ENCODE measurements at places on chromosomes 3 and 15.

GRCh38 chr15:80593486-80594030 lies 101.6 kb upstream of the ABHD17C start:
- no peak for DNase-seq

- DNase-seq: no peak
Observed at GRCh38 chr3:68631850-68632545, 300.3 kb downstream of the TAFA4 start.

GRCh38 chr3:126114443-126115386 lies 30.8 kb upstream of the SLC41A3 start:
- no peak for DNase-seq

DNA sequence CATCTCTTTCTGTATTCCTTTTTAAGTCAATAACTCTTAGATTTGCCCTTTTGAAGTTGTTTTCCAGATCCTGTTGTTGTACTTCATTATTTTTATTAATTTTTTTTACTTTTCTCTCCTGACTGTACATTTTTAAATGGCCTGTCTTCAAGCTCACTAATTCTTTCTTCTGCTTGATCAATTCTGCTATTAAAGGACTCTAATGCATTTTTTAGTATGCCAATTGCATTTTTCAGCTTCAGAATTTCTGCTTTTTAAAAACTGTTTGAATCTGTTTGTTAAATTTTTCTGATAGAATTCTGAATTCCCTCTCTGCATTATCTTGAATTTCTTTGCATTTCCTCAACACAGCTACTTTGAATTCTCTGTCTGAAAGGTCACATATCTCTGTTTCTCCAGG lies 5.6 kb downstream of the OR5K4 start:
- no peak for DNase-seq

GRCh38 chr3:186162221-186162620 lies 53.3 kb upstream of the ETV5 start:
- DNase-seq: no peak

- no peak for DNase-seq
Observed at GRCh38 chr3:5197470-5198312, 10.2 kb downstream of the EDEM1 start.

GRCh38 chr3:13480340-13481318 lies 523 bp downstream of the HDAC11 start:
- peak; percentile 35 for DNase-seq

GRCh38 chr15:81061490-81062253 lies 60.9 kb downstream of the TLNRD1 start:
- DNase-seq: no peak

DNA sequence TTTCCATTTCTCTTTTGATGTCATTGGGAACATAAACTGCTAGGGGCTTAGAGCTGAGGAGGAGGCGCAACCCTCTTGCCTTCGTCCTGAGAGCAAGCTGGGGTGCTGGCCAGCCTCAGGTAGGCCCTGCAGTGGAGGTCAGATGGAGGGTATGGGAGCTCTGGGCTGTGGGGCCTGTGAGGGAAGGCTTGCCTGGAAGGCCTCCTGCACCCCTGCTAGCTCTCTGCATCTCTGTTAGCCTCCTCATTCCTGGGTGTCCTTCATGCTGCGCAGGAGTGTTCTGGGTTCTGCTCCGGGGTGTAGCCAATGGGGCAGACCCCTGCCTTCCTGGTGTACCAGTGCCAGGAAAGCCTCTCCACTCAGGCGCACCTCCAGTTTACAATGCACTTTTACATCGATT lies 11.8 kb downstream of the GP5 start:
- DNase-seq: no peak

GRCh38 chr15:83064859-83065258 lies 2.2 kb downstream of the BTBD1 start:
- no peak for DNase-seq

GRCh38 chr3:176159796-176160195 lies 1037.5 kb downstream of the TBL1XR1 start:
- DNase-seq: no peak

DNA sequence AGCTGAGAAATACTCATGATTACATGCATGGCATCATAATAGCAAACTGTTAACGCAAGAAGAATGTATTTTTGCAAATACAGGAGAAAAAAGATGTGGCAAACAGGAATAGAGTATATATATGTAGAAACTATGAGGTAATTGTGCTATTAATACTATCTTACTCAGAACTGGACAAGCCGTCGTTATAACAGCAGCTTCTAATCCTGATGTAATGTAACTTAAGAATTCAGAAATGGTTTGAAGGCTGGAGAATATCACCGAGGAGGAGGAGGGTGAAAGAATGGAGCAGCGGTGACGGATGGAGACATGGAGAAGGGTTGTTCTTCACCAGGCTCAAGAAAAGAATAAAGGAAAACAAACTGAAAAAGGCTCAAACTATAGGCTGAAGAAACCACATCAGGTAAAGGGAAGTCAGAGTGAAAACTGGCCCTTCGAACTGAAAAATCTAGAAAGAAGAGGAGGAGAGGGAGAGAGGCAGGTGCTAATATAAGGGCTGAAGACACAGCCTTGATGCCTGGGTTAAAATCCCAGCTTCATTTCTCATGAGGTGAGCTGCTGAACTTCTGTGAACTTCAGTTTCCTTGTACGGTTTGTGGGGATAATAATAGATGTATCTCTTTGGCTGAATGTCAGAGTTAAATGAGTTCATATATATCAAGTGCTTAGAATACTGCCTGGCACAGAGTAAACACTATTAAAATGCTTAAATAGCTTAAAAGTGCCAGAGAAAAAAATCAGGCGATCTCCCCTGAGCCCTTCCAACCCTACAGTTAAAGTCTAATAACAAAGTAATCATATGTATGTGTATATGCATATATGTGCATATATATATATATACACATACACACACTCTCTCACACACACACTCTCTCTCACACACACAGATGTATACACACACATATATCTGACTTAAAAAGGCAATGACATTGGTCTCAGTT lies 43.9 kb downstream of the GOLIM4 start:
- DNase-seq: no peak

GRCh38 chr15:39643727-39644126 lies 62.8 kb downstream of the THBS1 start:
- no peak for DNase-seq

GRCh38 chr3:154779571-154779970 lies 300.5 kb upstream of the MME start:
- no peak for DNase-seq

DNA sequence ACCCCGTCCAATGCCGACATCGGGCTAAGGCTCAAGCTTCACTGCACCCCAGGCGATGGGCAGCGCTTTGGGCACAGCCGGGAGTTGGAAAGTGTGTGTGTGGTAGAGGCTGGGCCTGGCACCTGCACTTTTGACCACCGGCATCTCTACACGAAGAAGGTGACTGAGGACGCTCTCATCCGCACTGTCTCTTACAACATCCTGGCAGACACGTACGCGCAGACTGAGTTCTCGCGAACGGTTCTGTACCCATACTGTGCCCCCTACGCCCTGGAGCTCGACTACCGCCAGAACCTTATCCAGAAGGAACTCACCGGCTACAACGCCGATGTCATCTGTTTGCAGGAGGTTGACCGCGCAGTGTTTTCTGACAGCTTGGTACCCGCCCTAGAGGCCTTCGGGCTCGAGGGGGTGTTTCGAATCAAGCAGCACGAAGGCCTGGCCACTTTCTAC lies 1.0 kb downstream of the PDE12 start:
- DNase-seq: peak; percentile 65

GRCh38 chr3:183844606-183845005 lies 19.2 kb upstream of the MAP6D1 start:
- no peak for DNase-seq

GRCh38 chr3:172106037-172106954 lies 66.9 kb downstream of the FNDC3B start:
- no peak for DNase-seq

- DNase-seq: no peak
Observed at GRCh38 chr3:43676441-43676840, 14.3 kb upstream of the ABHD5 start.

GRCh38 chr3:170414202-170414663 lies 4.4 kb upstream of the CLDN11 start:
- no peak for DNase-seq

DNA sequence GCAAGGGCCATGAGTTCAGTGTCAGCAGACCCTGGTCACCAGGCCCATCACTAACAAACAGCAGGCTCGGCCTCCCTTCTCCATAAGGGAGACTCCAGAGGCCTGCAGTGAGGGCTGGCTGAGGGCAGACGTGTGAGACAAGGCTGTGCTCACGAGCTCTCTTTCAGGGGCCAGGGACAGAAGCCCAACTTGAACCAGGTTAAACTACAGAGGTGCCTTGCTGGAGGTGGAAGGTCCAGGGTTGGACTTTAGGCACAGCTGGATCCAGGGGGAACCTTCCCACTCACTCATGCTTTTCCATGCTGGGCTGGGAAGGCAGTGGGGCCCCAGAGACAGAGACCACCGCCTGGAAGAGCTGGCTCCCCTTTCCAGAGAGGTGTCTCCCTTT lies 19.0 kb downstream of the CFAP100 start:
- peak; percentile 37 for DNase-seq

- DNase-seq: no peak
Observed at GRCh38 chr15:58583171-58583908, 151.5 kb downstream of the LIPC start.

GRCh38 chr3:147614210-147614609 lies 205.0 kb downstream of the ZIC1 start:
- DNase-seq: no peak

DNA sequence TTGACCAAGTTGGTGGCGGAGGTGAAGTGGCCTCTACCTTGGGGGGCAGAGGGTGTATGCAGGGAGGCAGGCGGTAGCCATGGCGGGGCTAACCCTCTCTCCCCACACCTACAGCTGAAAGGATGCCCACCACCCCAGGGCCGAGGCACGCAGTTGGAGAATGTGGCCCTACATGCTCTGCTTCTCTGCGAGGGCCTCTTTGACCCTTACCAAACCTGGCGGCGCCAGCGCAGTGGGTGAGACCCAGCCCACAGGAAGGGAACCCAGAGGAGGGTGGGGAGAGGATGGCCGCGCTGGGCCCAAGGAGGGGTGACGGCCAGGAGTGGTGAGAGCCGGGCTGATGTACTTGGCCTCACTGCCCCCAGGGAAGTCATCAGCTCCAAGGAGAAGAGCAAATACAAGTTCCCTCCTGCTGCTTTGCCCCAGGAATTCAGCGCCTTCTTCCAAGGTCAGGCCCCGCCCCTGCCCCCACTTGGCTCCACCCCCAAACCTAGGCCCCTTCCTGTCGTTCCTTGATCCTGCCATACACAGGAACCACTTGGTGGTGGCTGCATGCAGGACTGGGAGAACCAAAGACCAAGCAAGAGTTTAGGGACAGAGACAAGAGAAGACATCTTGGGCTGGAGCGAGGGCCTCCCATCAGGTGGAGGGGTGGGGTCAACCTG lies 9.8 kb downstream of the NBEAL2 start:
- no peak for DNase-seq

- DNase-seq: no peak
Observed at GRCh38 chr3:147807776-147808175, 398.6 kb downstream of the ZIC1 start.

- DNase-seq: no peak
Observed at GRCh38 chr3:66755924-66756323, 242.2 kb upstream of the KBTBD8 start.

GRCh38 chr3:188673646-188674186 lies 498.1 kb upstream of the TPRG1 start:
- no peak for DNase-seq

GRCh38 chr3:126852511-126852910 lies 130.4 kb upstream of the PLXNA1 start:
- no peak for DNase-seq

- DNase-seq: no peak
Observed at GRCh38 chr3:71983694-71984093, 198.7 kb upstream of the PROK2 start.

DNA sequence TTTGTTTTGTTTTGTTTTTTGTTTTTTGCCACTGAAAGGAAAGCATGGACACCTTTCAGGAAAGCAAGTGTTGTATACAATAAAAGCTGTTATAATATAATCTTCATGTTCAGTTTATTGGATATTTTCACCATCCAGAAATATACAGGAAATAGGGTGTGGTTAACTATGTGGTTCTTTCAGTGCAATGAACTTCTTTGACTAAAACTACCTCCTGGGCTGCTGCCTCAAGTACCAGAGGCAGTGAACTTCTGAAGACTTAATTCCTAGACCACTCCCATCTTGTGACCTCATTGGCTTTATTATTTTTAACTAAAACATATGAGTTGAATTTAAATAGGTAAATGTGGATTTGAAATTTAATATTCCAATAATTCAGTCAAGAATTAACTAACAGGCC lies 27.1 kb upstream of the TBL1XR1 start:
- DNase-seq: no peak

GRCh38 chr15:43931119-43931518 lies 104.3 kb downstream of the WDR76 start:
- DNase-seq: no peak

DNA sequence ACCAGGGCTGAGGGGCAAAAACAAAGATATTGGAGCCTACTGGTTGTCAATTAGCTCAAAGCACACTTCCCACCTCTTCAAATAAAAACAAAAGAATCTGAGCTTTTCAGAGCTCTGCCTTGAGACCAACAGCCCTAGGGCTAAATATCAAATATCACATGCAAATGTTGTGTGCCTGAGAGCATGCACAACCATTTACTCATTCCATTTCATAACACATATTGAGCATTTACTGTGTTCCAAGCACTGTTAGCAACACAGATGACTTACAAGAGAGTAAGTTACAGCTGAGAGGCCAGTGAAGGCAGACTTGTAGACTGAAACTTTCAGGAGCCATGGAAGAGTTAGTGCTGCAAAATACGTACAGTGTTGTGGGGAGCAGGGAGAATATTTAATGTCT lies 222.4 kb downstream of the CPNE4 start:
- DNase-seq: no peak

GRCh38 chr3:72337480-72337855 lies 510.8 kb downstream of the SHQ1 start:
- no peak for DNase-seq

- no peak for DNase-seq
Observed at GRCh38 chr3:41683666-41684350, 278.1 kb downstream of the ULK4 start.

DNA sequence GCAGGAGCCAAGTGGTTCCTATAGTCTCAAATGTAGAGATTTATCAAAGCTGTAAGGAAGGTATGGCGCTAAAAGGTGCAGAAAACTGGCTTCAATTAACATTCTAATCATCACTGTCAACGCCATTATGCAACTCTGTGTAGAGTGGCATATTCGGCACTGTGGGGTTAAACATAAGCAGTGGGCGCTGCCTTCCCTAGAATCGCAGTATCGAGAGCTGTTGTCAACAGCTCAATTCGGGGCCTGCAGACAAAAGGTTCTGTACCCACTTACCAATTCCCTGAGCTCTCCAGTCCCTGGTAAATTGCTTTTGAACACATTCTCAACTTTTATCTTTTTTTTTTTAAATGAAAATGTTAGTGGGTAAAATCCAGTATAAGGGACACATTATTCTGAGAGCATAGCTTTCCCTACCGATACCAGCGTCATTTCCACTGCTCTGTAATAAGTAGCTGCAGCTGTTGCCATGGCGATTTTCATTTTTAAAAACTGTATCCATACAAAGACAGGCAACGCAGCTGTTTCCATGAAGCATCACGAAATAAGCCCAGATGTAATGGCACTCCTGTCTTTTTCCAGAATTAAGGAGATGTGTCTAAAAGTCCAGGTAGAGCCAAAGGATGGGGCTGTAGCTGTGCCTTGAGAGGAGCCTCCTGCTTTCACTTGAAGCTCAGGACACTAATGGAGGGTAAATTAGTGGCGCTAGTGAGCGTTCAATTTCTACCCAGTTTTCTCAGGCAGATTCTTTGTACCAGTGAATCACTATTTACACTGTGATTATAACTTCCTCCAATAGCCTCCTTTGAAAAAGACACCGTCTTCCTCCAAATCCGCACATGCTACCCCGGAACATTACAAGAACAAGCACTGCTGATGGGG lies 250.3 kb downstream of the SLC9A9 start:
- no peak for DNase-seq

- DNase-seq: no peak
Observed at GRCh38 chr15:69926721-69927120, 171.0 kb downstream of the TLE3 start.
